Stimulated activated CD8-positive, alpha-beta memory T cell treated with anti-CD3 and anti-CD28 coated beads, Interleukin-4, amount 100 ng/mL, for 4 hours (primary cell): ENCODE measurements at places on chromosomes 4 and X.

DNA sequence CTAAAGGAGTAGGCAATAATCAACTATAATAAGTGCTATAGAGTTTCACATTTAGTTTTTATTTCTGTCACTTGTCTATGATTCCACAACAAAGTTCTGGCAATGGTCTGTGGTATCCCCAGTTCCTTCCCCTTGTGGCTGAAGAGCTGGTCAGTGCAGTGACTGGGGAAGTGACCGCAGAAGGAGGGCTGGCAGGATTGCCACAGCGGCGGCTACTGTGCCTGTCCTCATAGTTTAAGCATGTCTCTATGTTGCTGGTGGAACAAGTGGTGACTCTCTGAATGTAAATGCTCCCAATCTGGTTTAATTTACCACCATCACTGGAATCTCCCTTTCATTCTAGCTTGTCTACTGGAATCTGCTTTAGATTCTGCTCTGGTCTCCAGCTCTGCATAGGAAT lies 170.6 kb upstream of the GK2 start:
- no peak for DNase-seq

DNA sequence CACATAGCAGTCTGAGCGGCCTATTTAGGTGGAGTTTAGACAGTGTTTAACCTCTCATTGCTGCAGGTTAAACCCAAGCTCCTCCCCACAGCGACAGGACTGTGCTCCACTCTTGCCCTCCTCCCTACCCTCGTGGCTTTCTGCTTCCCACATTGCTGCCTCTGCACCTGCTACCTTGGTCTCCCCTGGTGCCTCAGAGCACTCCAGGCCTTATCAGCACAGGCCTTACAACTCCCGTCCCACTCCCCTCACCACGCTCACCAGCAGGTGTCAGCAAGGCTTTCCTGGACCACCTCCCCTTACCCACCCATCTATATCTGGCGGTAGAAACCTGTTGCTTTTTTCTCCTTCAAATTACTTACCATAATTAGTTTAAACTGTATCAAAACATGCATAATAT lies 18.6 kb downstream of the HELT start:
- DNase-seq = no peak

DNA sequence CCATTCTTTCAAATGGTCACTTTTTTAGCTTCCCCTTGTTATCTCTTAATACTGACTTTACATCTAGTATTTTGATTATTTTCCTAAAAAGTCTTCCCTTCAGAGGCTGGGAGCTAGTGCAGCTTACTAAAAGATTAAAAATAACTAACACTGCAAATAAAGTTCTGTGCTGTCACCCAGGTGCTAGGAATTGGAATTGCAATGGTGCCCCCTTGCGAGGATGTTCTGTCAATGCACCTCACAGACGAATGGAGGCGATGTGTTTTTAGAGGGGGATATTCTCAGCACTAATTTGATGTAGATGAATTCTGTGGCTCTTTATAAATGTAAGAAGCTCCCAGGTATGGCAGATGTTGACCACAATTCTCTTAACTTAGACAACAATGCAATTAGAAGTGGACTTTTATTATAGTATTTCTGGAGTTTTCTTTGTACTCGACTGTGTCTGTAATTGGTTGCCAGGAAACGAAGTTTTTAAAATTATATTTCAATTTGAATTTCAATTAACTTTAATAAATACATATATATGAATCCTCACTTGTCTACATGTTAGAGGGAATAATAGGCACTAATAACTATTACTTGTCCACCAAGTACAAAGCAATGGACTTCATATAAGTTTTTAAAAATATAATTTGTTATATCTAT lies 22.0 kb upstream of the SMIM31 start:
- DNase-seq = no peak

GRCh38 chrX:147550217-147550616 lies 361.5 kb upstream of the FMR1 start:
- no peak for DNase-seq

DNA sequence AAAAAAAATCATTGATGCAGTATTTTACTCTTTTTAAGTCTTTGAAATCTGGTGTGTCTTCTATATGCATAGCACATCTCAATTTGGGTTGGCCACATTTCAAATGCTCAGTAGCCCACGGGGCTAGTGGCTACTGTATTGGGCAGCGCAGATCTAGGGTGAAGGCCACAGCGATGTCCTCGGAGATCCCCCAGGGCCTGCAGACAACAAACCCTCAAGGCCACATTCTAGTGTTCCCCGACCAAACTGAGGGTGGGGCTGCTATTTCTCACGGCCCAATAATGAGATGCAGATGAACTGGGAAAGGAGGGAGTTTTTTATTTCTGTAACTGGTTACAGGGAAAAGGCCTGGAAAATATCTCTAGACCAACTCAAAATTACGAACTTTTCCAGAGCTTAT lies 23.6 kb downstream of the NYX start:
- no peak for DNase-seq

GRCh38 chr4:135269125-135269890 lies 1067.7 kb upstream of the PABPC4L start:
- no peak for DNase-seq

DNA sequence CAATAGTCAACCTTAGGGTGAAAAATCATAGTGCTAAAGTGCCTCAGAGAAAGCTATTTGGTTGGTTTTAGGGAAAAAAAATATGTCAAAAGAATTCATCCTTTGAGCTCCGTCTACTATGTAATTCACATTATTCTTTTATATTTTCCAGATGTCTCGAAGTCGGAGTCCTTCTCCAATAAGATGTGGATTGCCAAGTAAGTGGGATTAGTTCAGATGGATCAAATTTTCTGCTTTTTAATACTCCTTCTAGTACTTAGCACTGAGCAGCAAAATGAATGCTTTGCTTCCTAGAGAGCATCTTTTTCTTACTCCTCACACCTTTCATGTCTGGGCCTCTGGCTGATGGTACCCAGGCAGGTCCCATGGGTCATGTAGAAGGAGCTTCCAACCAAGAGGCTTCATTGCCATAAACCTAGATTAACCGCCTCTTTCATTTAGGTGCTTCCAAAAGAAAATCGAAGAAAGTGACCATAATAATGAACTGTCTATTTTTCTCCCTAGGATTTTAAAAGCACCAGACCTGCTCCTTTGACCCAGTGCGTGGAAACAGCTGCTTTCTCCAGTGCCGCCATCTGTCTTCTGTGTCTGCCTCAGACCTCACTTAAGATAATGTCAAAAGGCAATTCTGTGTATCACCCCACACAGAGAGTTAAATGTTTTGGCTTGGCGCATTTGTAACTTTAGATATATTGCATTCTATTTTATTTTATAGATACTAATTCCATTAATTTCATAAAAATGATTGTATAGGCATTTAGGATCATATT lies 43.5 kb downstream of the SPATA18 start:
- no peak for DNase-seq

GRCh38 chr4:53023677-53024299 lies 161.7 kb downstream of the RASL11B start:
- DNase-seq = no peak

DNA sequence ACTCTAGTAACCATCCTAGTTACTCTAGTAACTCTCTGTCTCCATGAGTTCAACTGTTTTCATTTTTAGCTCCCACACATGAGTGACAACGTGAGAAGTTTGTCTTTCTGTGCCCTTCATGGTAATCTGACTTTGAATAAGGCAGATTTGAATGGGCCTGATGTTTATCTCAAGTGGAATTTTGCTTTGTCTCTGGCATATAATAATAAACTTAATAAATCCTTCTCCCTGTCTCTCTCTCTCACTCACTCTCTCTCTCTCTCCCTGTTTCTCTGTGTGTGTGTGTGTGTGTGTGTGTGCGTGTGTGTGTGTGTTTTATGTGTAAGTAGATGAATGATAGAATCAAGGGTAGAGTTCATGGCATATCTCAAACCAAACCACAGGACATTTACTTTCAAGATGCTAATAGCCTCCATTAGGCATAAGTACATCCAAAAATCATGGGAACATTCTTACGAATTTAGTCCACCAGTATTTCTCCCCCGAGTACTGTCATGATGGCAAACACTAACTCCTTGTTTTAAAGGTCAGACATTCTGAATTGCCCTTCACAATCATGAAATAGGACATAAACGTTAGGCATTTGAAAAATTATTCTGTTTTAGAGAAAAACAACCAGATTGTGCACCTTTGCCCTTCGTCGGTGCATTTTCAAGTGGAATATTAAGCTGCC lies 193.1 kb downstream of the SPATA18 start:
- no peak for DNase-seq

- DNase-seq = no peak
Observed at GRCh38 chr4:154616287-154616686, 3.8 kb upstream of the FGG start.

GRCh38 chrX:117985241-117985640 lies 131.4 kb downstream of the KLHL13 start:
- DNase-seq = no peak
